ENCODE measurements at places on chromosomes 6 and 20.

DNA sequence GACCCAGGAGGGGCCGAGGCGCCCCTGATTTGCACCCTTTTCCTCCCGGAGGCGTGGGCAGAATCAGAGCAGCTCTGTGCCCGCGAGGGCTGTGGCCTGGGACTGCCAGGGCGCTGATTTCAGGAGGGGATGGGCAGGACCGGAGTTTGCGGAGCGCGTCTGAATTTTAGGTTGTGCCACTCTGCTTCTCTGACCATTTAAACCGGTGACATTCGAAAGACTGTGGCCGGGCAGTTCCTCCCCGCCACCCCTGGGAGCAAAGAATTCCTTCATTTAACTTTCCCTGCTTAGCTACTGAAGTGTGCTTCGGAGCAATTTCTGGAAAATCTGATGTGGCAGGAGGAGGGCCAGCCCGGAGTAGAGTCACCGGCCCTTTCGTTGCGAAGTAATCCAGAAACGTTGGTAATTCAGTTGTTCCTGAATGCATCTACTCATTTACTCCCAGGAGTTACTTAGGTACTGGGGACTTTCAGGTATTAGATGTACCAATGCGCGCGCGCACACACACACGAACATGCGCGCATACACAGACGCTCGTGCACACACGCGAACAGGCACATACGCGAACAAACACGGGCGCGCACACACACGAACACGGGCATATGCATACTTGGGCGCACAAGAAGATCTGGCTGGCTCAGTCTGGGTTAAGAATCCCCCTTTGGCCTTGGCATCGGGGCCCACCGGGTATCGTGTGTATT lies 568 bp downstream of the CCDC170 start:
- no peak overlapping the region for H3K27ac ChIP-seq
- peaks cover 59% of the 10 kb centered on the region for H3K27me3 ChIP-seq
- no peaks in the 10 kb centered on the region for H3K36me3 ChIP-seq
- peaks cover 22% of the 10 kb centered on the region for H3K4me1 ChIP-seq
- DNase-seq: peak; percentile 61

GRCh38 chr20:53763707-53764414 lies 170.2 kb upstream of the ZNF217 start:
- no peak overlapping the region for H3K27ac ChIP-seq
- H3K4me3 ChIP-seq: no peak overlapping the region
- no peak for DNase-seq

DNA sequence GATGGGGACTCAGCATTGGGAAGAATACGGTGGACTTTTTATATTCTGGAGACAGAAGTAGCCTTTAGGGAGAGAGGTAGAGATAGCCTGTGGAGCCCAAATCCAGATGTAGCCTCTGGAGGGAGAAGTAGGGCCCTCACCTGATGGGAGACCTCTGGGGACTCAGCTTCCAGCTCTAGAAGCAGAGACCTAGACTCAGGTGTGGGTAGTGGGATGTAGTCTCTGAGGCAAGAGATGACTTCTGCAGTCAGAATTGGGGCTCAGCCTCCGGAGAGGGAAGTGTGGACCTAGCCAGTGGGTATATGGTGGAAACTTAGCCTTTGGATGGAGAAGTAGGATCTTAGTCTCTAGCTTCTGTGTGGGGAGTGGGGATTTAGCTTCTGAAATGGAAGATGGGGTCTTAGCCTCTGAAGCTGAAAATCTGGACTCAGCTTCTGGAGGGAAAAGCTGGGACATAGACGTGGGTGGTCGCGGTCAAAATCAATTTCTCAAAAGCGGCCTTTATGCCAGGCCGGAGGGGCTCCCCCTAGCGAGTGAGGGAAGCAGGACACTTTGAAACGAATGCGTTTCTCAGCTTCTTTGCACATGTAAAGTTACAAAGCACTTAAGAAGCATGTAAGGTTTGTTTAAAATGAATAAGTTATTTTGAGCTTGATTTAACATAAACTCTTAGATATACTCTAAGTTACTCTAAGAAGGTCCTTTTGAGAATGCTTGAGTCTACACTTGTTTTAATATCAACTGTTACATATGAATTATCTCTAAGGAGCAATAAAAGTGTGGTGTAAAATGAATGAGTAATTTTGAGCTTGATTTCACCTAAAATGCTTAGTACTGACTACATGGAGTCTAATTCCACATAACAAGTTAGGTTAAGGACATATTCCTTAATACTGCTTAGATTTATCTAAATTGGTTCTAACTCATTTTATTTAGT lies 12.9 kb upstream of the ZNF343 start:
- no peaks in the 10 kb centered on the region for H3K36me3 ChIP-seq
- DNase-seq: peak; percentile 68
- no peak overlapping the region for H3K27ac ChIP-seq
- no peak overlapping the region for H3K4me3 ChIP-seq

DNA sequence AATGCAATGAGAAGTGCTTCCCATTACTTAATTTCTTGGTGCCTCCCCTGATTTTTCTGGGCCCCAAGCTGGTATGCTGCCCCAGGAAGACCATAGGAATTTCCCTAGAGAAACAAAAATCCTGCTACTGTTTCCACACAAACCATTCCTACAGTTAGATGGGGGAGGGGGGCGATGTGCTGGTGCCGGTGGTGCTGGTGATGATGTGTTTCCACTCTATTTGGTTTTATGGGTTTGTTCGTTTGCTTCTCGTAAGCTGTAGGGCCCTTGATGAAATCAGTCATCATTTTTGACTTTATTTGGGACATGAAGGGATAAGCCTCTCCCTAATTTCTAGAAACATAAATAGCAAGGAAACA lies 105.1 kb downstream of the MKKS start:
- no peaks in the 10 kb centered on the region for H3K4me1 ChIP-seq
- H3K27ac ChIP-seq: no peak overlapping the region
- no peaks in the 10 kb centered on the region for H3K27me3 ChIP-seq
- no peak overlapping the region for H3K4me3 ChIP-seq
- no peak for DNase-seq

DNA sequence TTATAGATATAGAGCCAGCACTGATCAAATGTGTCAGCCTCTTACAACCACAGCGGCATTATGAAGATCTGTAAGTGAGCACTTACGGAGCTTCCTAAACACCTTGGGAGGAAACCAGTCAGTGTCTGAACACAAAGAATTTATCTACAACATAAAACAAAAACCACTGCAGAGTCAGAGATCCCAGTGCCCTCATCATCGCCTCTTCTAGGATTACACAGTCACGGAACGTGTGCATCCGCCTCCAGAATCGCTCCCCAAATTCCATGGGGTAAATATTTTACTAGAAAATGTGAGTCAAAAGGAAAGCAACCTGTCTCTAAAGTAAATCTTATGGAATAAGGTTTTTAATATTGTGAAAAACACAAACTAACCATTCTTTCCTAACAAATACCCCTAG lies 243.6 kb downstream of the PACRG start:
- no peak for DNase-seq
- no peaks in the 10 kb centered on the region for H3K4me1 ChIP-seq
- H3K36me3 ChIP-seq: no peaks in the 10 kb centered on the region
- H3K27me3 ChIP-seq: no peaks in the 10 kb centered on the region
- no peak overlapping the region for H3K27ac ChIP-seq

DNA sequence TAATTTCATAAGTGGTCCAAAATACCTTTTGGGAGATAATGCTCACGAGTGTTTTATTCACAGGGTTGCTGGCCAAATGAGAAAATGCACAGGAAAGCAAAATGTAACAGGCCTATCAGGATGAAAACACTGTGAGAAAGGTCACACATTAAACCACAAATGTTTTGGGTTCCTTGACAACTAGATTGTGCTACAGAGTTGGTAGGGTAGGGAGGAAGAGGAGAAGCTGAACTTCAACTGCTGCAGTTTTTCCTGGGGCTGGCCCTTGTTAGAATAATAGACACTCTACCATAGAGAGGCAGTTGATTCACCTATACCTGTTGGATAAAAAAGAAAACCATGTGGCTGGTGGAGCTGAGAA lies 28.1 kb upstream of the PAQR8 start:
- no peak for DNase-seq
- H3K4me3 ChIP-seq: no peak overlapping the region
- peak overlapping the region; percentile 46 for H3K27ac ChIP-seq
- H3K4me1 ChIP-seq: peaks cover 55% of the 10 kb centered on the region
- no peaks in the 10 kb centered on the region for H3K27me3 ChIP-seq
- no peaks in the 10 kb centered on the region for H3K36me3 ChIP-seq

DNA sequence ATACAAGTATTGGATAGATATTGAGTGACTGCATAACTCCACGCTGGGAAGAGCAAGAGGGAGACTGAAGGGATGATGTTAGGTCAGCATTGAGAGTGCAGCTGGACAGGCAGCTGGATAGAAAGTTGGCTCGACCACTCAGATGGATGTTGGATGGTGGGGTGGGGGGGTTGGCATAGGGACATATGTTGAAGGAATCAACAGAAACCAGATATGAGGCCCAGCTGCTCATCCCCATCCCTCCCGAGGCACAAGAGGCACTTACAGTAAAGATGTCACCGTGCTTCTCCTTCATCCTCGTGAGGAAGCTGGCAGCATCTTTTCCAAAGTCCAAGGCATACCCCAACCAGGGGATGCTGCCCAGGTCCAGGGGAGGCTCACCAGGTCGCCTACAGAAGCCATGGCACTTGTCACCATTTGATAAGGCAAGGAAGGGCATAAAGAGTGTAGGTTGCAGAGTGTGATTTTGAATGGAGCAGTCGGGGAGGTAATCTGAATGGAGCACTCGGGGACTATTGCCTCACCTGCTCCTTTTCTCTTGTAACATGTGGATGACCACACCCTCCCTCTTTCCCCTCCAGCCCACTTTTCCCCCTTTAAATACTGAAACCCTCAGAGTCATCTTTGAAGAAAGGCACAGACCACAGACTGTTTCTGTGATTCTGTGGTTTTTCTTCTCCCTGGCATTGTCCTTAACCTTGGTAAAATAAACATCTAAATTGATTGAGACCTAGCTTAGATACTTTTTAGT lies 18.0 kb downstream of the PTGIS start:
- no peak overlapping the region for H3K27ac ChIP-seq
- H3K4me3 ChIP-seq: no peak overlapping the region
- peaks cover 5% of the 10 kb centered on the region for H3K36me3 ChIP-seq
- peaks cover 12% of the 10 kb centered on the region for H3K4me1 ChIP-seq

DNA sequence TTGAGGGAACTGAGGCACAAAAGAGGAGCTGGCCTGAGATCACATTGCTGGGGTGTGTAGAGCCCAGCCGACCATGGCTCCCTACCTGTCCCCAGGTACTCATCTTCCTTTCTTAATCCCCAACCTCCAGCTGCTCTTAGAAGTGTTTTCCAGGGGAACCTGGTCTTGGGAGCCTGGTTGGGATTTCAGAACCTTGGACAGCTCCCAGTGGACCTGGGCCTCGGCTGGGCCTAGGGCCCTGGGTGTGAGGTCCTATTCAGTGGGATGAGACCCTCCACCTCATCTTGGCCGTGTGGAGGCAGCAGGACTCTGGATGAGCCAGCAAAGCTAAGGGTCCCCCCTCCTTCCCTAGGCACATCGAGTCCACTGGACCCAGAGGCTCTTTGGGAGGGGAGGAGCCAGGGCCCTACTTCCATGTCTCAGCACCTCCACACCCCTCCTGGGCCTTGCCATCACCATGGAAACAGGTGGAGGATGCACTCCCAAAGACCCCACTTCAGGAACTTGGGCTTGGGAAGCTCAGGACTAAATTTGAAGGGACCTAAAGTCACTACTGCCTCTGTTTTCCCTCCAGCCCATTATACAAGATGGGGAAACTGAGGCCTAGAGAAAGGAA lies 38.5 kb downstream of the DLGAP4 start:
- no peaks in the 10 kb centered on the region for H3K4me1 ChIP-seq
- no peaks in the 10 kb centered on the region for H3K36me3 ChIP-seq
- no peak overlapping the region for H3K27ac ChIP-seq
- peaks cover 10% of the 10 kb centered on the region for H3K27me3 ChIP-seq
- DNase-seq: peak; percentile 65
- H3K4me3 ChIP-seq: no peak overlapping the region

DNA sequence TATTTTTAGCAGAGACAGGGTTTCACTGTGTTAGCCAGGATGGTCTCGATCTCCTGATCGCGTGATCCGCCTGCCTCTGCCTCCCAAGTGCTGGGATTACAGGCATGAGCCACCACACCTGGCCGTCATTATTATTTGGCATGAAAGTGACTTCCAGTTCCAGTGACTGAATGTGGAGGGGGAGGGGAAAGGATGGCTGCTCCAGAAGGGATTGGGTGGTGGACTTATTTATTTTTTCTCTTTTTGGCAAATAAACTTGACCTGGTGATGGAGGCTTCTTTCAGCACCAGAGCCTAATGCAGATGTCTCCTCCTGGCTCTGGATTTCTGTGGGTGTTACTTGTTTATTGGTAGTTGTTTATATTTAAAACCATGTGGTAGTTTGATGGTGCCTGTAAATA lies 16.9 kb upstream of the SLC22A23 start:
- no peaks in the 10 kb centered on the region for H3K4me1 ChIP-seq
- peaks cover 19% of the 10 kb centered on the region for H3K27me3 ChIP-seq
- H3K27ac ChIP-seq: no peak overlapping the region
- DNase-seq: no peak
- no peak overlapping the region for H3K4me3 ChIP-seq

- no peak for DNase-seq
- H3K36me3 ChIP-seq: no peaks in the 10 kb centered on the region
- H3K27ac ChIP-seq: no peak overlapping the region
- H3K27me3 ChIP-seq: peaks cover 10% of the 10 kb centered on the region
Observed at GRCh38 chr20:50221501-50222308, 31.1 kb downstream of the CEBPB start.

DNA sequence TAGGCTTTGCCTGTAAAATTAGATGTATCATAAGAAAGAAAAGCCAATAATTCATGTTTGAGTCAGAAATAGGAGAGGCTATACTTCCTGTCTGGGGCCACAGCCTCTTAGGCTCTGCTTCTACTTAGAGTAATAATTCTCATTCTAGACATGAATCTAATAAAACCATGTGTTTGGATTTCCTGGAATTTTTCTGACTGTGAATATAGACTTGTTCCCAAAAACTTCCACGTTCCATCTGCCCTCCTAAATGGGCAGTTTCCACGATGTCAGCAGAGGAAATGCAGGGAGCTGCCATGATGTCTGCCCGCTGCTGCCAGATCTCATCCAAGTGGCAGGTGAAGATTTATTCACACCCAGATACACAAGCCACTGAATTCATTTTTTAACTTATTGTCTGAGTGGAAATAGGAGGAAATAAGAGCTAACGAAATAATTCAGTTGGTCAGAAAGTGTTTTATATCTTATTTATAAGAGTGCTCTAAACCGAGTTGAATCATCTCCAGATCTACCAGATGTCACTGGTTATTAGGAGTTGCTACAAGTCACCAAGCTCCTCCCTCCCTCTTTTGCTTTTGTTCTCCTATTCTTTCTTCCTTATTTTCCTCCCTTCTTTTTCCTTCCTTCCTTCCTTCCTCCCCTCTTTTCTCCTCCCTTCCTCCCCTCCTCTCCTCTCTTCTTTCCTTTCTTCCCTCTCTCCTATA lies 69.3 kb downstream of the ALDH8A1 start:
- no peak overlapping the region for H3K4me3 ChIP-seq
- no peaks in the 10 kb centered on the region for H3K36me3 ChIP-seq
- H3K27ac ChIP-seq: no peak overlapping the region
- H3K27me3 ChIP-seq: peaks cover 13% of the 10 kb centered on the region
- no peaks in the 10 kb centered on the region for H3K4me1 ChIP-seq

GRCh38 chr6:155958550-155958949 lies 502.9 kb upstream of the NOX3 start:
- H3K4me3 ChIP-seq: no peak overlapping the region
- no peak for DNase-seq
- no peaks in the 10 kb centered on the region for H3K27me3 ChIP-seq
- H3K36me3 ChIP-seq: no peaks in the 10 kb centered on the region
- H3K27ac ChIP-seq: no peak overlapping the region

Measured in activated naive CD4-positive, alpha-beta T cell treated with anti-CD3 and anti-CD28 coated beads, Interleukin-2, amount 10 ng/mL, durations not matched to agents 7 days and 5 days (primary cell).